ENCODE measurements at places on chromosomes 11 and 22.

- DNase-seq: no peak
Measured at GRCh38 chr11:17260020-17260419, 16.5 kb upstream of the NUCB2 start.

GRCh38 chr11:47656260-47656885 lies 14.0 kb upstream of the MTCH2 start:
- no peak for DNase-seq

DNA sequence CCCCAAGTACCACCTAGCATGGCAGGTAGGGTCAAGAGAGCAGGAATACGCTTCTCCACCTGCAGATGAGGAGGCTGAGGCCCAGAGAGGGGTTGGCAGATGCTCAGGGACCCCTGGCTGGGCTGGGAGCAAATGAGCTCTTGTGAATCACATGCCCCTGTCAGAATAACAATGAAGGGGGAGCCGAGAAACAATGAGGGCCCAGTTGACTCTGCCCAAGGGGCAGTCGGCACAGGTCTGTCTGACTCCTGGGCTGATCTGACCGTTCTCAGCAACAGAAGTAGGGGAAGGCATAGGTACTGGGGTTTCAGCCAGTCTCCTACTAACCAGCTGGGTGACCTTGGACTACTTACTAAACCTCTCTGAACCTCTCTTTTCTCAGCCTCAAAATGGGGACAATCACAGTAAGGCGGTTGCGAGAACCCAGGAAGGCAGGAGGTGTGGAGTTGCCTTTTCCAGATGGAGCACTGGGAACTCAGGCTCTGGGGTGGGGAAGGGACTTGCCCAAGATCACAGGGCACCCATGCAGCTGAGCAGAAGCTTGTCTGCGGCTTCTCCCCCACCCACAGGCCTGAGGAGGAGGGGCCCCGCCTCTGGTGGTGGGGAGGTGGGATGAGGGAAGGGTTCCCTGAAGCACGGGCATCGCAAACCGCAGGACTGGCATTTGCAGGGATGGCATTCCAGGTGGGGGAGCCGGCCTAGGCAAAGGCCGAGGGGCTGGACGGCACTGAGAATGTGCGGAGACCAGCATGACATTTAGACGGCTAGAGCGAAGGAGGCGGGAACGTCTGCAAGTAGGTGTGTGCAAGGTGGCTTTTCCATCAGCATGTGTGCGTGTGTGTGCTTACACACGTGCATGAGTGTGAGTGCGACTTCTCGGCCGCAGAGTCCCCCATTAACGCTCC lies 163.0 kb downstream of the MN1 start:
- DNase-seq: no peak

DNA sequence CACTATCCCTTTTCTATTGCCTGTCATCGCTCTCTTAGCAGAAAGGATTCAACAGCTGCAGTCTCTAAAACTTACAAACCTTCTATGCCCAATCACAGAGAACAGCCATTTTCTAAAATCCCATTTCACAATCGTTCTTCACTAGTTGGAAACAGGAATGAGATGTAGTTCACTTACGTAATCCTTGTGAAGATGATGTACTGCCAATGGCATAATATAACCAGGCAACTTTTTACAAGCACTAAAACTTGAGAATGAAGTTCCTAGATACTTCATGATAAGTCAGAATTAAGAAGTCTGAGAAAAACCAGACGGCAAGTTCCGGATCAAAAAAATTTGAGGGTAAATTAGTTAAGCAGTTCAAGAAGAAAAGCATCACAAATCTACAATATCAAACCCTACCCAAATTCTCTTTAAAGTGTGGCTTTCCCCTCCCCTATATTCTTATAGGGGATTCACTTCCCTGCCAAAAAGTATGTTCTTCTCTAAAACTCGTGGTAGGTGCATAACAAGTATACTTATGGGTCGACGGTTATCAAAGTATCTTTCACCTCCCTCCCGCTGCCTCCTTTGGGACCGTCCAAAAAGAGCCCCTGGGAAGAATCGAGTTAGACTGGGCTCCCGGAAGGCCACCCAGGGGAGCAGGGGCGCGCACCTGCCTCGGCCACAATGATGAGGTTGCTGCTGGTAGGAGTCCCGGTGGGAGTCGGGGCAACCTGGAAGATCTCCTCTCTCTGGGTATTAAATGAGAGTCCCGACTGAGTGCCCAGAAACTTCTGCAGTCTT lies 666 bp downstream of the MSANTD4 start:
- DNase-seq: no peak

GRCh38 chr22:25382762-25383161 lies 163.3 kb downstream of the CRYBB2 start:
- no peak for DNase-seq

- no peak for DNase-seq
Measured at GRCh38 chr22:38474003-38474607, 6.2 kb downstream of the KDELR3 start.

DNA sequence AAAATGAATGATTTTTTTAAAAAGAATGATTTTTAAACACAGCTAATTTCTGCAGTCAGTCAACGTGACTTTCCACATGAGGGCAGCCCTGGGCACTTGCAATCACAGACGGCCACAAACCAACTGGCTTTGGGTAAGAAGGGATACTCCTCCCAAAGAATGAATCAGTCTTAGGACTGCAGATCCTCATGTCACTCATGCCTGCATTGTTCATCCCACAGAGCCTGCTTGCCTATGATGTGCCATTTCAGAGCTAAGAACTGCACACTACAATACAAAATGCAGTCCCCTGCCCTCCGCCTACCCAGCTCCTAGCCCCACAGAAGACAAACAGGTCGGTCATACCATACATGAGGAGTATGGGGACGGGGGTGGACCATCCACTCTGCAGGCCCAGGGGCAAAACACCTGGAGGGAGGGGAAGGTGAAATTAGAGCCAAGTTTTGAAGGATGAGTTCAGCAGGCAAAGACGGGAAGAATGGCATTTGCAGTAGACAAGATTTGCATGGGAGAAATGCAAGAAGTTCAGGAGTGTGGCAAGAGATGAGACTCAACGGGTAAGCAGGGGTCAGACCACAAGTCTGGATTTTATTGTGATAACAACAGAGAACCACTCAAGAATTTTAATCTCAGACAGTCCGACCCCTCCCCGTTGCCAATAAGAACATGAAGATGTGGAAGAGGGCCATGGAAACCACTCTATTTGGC lies 24.7 kb downstream of the PACSIN2 start:
- no peak for DNase-seq

DNA sequence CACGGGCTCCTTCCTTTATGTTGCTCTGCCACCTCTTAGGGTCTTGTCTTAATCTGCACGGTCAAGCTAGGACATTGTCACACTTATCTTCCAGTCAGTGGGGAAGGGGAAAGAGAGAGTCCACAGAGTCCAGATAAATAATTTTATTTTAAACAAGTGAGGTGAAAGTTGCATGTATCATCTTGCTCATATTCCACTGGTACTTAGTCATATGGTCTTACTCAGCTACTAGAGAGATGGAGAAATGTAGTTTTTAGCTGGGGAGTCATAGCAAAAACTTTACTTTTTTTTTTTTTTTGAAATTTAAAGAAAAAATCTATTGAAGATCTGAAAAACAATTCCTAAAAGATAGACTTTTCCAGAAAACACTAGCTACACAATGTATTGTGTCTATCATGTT lies 29.0 kb downstream of the PDE3B start:
- no peak for DNase-seq
